Suppressor macrophage treated with lipopolysaccharide for 4 hours (primary cell): ENCODE measurements at places on chromosomes 12 and 14.

GRCh38 chr12:46933947-46934346, 108.2 kb upstream of the SLC38A4 start:
- DNase-seq: peak; percentile 58

DNA sequence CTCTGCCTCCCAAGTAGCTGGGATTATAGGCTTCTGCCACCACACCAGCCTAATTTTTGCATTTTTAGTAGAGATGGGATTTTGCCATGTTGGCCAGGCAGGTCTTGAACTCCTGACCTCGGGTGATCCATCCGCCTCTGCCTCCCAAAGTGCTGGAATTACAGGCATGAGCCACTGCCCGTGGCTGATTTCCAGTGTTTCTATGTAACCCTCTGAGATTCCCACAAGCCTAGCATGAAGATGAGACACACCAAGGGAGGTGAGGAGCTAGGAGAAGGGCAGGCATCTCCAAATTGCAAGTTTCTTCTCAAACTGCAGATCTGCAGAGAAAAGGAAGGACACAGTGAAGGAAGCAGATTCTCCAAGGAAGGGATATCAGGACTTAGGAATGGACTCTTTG, 125.0 kb downstream of the CACNA1C start:
- no peak for DNase-seq

DNA sequence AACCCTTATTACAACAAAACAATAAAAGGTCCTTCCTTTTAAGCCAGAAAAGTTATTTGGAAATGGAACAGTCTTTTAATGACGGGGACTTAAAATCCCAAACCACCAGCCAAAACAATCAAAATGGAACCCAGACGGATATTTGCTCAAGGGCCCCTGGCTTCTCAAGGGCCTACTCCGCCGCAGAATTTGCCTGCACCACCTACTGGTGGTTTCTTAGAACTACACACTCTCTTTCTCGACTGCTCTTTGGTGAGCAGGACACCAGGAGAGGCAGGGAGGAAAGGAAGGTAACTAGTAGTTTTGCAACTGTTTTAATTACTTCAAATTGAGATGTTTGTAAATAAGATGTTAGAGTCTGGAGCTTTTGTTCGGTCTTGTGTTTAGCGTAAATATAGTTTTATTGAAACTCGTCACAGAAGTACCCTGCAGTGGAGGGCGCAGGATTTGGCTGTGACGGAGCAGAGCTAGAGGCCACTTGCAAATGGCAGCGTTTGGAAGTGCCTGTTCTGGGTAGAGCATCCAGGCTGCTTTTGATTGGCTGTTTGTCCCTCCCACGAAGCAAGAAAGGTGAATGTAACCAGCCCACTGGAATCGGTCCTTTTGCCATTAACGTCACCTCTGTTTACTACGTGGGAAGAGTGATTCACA, 238.5 kb downstream of the CACNA1C start:
- peak; percentile 66 for DNase-seq

GRCh38 chr14:68606176-68606575, 186.7 kb downstream of the ZFP36L1 start:
- no peak for DNase-seq

DNA sequence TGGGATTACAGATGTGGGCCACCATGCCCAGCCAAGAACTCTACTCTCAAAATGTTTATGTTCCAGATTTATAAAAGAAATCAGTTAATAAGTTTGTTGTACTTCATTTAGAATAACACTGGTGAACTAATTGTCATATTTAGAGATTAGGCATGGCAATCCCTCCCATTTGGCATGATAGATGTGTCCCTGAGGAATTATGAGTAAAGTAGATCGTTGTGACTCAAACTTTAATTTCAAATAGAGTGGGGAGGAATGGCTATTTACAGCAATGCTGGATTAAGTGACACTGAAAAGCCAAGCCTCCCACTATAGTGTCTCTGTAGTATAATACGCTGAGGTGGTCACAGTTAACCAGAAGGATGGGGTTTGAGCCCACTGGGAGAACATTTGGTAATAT, 39.3 kb upstream of the RTRAF start:
- no peak for DNase-seq

- peak; percentile 48 for DNase-seq
These were observed 3.7 kb downstream of the GPR132 start for GRCh38 chr14:105061428-105062047.

DNA sequence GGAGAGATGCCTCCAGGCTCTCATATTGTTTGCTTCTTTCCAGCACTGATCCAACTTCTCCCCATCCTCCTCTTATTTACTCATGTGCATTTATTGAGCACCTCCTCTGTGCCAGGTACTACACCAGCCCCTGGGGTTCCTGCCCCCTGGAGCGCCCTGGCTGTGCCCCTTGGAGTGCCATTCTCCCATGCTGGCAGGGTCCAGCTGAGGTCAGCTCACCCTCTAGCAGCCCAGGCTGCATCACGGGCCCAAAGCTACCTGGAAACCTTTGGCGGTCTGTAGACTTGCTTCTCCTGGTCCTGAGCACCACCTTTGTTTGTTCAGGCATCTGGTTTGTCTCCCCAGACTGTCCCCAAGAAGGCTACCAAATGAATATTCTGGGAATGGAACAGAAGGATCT, 67.0 kb downstream of the ADCK1 start:
- no peak for DNase-seq

DNA sequence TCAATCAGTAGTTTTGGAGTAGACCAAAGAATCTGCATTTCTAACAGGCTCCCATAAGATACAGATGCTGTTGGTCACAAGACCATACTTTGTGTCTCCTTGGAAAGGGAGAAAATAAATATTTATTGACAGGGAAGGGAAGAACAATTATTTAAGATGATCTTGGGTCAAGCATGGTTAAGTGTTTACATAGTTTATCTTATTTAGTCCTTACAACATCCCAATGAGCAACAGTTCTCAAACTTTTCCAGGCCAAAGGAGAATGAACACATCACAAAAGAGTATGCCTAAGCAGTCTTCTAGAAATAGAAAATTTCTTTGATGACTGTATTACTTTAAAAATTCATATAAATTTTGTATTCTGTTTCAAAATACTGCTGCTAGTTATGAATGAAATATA, 8.8 kb downstream of the LPCAT3 start:
- no peak for DNase-seq

DNA sequence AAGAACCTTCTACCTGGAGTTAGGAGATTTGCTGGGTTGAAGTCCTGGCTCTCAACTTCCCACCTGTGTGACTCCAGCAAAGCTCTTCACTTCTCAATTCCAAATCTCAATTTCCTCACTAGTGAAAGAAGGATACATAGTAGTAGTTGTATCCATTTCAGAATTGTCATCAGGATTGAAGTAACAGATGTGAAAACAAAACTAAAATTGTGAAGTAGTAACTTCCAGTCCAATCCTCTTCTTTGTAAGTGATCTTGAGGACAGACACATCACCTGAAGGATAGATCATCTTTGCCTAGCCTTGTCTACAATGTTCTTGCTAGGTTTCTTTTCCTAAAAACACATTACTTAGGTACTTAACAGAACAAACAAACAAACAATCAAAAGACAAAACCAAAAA, 1.2 kb upstream of the LRRK2 start:
- DNase-seq: peak; percentile 53

DNA sequence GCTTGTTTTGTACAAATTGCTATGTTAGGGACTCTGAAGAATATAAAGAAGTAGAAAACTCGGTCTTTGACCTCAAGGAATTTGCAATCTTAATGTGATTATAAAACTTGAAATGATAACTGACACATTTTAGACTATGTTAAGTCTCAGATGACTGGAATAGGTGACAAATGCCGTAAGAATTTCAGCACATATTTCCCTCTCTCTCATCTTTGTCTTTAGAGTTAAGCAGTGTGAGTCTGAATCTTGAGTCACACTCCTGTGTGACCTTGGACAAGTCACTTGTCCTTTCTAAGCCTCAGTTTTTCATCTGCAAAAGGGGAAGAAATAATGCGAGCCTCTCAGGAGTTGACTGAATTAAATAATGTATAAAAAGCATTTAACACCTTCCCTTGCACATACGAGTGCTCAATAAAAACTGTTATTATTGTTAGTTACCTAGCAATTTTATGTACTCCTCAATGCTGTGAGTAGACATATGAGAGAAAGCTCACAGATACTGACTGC, 103.7 kb downstream of the DYRK2 start:
- no peak for DNase-seq

DNA sequence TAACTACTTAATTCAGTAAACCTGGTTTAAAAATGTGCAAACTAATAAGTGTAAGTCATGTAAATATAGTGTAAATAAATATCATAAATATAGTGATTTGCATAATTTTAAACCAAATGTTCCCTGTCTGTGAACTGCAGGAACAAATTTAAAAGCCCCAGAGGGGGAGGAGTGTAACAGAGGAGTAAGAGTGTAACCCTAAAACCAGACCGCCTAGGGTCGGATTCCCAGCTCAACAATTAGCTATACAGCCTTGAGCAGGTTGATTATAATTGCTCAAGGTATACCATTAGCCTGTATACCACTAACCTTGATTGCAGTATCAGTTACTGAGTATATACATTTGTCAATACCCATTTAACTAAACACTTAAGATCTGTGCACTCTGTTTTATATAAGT, 218.4 kb downstream of the ADAMTS20 start:
- DNase-seq: no peak

GRCh38 chr12:110465024-110465423, 3.0 kb downstream of the GPN3 start:
- DNase-seq: no peak

- DNase-seq: no peak
These were observed 277.7 kb downstream of the VRK1 start for GRCh38 chr14:97074856-97075255.

DNA sequence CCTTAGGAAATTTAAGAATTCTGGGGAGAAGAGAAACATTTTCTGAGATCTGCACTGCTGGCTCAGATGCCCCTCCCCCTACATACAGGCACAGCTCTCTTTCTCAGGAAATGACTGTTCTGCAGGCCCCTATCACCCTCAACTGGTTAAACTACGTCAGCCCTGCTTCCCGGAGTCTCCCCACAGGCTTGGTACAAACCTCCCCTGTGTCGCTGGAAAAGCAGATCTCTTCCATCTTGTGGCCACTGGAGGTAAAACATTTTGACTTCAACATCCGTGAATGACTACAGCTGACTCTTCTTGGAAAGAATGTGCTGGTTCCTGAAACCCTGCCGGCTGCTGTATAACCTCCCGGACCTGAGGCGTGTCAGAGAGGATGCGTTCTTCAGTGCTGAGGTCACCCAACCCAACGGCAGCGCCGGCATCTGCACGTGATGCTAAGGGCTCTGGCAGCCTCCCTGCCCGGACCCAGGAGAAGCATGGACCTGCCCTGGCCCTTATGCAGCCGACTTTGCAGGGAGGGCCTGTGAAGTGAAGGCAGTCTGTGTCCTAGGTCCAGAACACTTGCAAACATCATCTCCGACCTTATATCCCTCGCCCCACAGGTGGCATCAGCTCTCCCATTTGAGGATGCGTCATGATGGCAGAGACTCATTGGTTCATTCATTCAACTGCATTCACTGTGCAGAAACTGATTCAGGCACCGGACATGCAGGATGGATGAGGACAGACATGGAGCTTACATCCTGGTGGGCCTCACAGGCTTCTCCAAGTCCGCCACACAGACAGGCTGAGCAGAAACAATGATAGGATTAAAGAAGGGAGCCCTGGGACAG, 129.2 kb downstream of the GCH1 start:
- DNase-seq: peak; percentile 97

GRCh38 chr12:130422676-130423075, 85.0 kb downstream of the PIWIL1 start:
- no peak for DNase-seq

GRCh38 chr12:108495054-108495453, 20.0 kb upstream of the FICD start:
- DNase-seq: peak; percentile 75

GRCh38 chr14:80930836-80931389, 10.6 kb downstream of the CEP128 start:
- peak; percentile 68 for DNase-seq
